ENCODE measurements at places on chromosomes 4 and X.

- no peak for DNase-seq
Measured at GRCh38 chr4:3016961-3017360, 53.6 kb downstream of the GRK4 start.

DNA sequence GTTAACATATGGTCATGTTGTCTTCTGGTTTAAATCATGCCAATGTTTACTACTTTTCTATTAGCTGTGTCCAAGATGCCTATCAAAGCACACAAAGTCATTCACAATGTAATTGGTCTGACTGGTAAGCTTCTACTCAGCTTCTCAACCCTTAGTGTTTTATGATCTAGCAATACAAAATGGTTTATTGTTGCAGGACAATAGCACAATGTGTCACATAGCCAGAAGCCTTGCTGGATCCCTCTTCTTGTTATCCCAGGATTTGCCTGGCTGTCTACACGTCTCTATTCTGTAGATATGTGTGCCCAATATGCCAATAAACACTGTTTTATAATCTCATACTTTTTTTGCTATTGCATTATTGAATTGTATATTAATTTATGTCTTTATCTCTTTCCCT lies 1111.0 kb upstream of the AGA start:
- DNase-seq = no peak

DNA sequence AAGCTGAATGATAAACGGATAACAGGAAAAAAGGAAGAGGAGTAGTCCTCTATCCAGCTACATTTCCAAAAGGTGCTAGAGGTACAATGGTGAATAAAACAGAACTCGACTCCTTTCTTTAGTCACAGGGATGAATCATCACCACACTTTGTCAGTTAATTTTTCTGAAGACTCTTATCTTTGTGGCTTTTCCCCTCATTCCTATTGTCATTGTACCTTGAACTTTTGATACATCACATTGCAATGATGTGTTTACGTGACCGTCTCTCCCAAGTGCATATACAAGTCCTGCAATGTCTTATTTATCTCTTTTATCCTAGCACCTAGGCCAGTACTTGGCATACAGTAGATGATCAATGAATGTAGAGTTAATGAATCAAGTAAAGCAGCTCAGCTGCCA lies 134.7 kb downstream of the LHFPL1 start:
- DNase-seq = no peak

GRCh38 chr4:152037435-152037834 lies 276.6 kb upstream of the GATB start:
- DNase-seq = no peak

DNA sequence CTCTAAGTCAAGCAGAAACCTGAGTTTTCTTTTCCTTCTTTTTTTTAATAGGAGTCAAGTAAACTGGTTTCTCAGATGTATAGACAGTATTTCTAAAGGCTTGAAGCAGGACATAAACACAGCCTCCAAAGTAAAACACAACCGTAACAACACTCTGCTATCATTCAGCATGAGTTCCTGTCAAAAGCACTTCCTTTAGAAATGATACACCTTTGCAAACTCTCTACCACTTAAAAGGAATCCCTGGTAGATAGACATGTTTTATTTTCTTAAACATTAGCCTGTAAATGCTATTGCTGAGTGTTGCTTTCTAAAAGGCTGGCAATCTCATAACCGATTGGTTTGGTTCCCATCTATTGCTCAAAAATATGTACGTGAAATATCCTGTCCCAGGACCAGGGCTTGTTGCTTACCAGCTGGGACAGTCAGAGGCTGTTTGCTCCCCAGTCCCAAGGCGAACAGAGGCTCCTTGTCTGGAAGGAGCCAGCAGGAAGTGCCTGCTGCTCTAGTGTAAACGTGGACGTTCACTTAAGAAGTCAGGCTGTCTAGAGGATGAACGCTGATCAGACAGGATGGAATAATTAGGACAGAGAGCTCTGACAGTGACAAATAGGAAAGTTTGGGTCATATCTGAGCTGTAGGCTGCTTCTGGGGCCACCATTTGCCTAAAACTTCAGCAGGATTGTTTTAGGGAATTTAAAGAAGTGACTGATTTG lies 173.9 kb upstream of the KLF3 start:
- no peak for DNase-seq

GRCh38 chrX:129609395-129609794 lies 45.4 kb downstream of the APLN start:
- DNase-seq = no peak

- no peak for DNase-seq
Measured at GRCh38 chr4:73142995-73143547, 73.6 kb upstream of the COX18 start.

- no peak for DNase-seq
Measured at GRCh38 chrX:107714206-107714891, 61.2 kb downstream of the TSC22D3 start.

- DNase-seq = no peak
Measured at GRCh38 chrX:64975989-64976672, at the start of gene ZC4H2. TSS of gene ZC4H2 (minus strand) at chrX:64976450. CDS start at chrX:64976377, 73 bp downstream.

DNA sequence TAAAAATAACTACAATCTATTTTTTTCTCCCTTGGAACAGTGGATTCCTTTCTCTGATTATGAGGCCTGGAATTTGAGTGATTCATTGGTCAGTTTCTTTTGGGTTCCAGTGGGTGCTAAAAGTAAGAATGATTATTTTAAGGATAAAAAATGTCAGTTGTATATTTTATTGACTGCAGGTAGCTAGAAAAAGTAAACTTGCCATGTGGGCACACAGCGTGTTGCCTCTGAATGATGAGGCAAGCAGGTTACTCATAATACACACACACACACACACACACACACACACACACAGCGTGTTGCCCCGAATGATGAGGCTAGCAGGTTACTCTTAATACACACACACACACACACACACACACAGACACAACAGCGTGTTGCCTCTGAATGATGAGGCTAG lies 13.8 kb downstream of the GALNT7 start:
- DNase-seq = no peak

DNA sequence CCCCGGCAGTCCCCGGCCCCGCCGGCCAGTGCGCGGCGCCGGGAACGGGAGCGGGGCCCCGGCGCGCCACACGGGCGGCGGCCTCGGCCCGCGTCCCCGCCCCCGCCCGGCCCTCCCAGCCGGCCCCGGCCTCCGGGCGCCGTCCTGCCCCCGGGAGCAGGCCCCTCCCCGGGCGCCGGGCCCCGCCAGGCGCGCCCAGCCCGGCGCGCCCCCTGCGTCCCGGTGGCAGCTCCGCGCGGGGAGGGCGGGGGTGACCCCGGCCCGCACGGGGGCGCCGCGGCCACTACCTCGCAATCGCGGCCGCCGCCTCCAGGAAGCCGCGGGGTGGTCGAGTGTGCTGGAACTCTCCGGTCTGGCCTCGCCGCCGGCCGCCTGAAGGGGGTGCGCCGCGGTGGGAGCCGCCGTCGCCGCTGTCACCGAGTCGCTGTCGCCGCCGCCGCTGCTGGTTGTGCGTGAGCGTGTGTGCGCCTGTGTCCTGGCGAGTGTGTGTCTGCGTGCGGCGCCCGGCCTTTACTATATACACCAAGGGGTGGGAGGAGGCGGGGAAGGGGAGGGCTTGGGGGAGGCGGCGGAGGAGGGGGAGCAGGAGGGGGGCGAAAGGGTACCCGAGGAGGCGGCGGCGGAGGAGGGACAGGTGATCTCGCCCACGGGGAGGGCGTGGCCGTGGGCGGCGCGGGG lies at the start of gene RAI2:
TSS of gene RAI2 (minus strand) at position 488 of the 678 bp plus-strand sequence. CDS start 59,288 bp downstream, outside the sequence.
- no peak for DNase-seq

GRCh38 chrX:46209768-46210167 lies 335.5 kb downstream of the ZNF674 start:
- no peak for DNase-seq

GRCh38 chr4:74632634-74633033 lies 161.7 kb downstream of the BTC start:
- DNase-seq = no peak

DNA sequence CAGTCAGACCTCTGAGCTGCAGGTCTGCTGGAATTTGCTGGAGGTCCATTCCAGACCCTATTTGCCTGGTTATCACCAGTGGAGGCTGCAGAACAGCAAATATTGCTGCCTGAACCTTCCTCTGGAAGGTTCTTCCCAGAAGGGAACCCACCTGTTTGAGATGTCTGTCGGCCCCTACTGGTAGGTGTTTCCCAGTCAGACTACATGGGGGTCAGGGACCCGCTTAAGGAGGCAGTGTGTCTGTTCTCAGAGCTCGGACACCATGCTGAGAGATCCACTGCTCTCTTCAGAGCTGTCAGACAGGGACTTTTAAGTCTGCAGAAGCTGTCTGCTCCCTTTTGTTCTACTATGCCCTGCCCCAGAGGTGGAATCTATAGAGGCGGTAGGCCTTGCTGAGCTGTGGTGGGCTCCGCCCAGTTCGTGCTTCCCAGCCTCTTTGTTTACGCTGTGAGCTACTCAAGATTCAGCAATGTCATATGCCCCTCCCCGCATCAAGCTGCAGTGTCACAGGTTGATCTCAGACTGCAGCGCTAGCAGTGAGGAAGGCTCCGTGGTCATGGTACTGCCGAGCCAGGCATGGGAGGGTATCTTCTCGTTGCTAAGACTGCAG lies 44.1 kb upstream of the KDR start:
- DNase-seq = no peak

DNA sequence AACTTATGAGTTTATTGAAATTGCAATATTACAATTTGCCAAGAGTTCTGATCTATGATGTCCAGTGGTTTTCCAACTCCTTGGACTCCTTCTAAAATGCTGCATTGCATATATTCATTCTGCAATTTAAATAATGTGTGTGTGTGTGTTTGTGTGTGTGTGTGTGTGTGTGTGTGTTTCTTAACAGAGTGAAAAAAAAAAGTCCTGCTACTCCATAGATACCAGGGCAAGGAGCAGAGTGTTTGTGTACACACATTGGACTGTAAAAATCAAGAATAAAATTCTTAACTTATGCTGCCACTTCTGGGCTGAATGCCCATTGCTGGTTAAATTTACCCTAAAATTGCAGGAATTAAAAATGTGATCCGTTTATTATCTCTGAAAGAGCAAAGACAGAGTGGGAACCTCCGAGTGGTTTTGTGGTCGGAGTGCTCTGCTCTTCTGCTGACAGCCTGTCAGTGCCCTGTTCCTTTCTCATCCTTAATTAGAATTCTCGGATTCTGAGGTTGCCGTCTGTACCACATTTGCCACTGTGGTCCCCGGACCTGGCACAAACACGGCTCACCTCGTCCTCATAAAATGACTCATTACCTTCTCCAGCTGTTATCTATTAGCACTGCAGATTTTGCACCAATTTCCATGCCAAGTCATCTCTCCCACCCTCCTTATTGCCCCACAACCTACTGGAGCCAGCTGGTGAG lies 355.5 kb downstream of the KCNIP4 start:
- DNase-seq = no peak

- no peak for DNase-seq
Measured at GRCh38 chr4:36326476-36327029, 45.1 kb downstream of the DTHD1 start.

DNA sequence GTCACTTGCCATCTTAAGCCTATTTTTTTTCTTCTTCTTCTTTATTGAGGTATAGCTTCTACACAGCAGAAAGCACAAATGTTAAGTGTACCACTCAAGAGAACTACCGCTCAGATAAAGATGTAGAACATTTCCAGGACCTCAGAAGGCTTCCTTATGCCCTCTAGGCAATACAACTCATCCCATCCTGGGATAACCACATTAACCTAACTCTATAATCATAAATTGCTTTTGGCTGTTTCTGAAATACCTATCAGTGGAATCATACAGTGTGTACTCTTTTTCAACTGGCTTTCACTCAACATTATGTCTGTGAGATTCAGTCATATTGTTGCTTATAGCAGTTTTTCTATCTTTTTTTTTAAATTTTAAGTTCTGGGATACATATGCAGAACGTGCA lies 51.7 kb downstream of the ARFIP1 start:
- DNase-seq = no peak

DNA sequence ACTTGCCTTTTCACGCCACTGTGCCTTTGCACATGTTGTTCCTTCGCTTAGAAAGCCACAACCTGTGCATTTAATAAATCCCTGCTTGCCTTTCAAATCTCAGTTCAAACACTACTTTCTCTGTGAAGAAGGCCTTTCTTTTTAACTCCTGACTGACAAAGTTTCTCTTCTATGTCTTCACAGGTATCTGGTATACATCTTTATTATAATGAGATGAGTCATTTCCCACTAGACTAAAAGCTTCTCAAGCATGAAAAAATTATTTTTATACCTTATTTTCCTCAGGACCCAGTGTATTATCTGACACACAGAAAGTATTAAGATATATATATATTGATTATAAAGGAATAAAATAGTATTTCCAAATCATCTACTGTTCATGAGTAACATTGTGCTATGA lies 189.9 kb downstream of the TBCK start:
- DNase-seq = no peak

- no peak for DNase-seq
Measured at GRCh38 chr4:183686461-183686860, 27.4 kb downstream of the TRAPPC11 start.

DNA sequence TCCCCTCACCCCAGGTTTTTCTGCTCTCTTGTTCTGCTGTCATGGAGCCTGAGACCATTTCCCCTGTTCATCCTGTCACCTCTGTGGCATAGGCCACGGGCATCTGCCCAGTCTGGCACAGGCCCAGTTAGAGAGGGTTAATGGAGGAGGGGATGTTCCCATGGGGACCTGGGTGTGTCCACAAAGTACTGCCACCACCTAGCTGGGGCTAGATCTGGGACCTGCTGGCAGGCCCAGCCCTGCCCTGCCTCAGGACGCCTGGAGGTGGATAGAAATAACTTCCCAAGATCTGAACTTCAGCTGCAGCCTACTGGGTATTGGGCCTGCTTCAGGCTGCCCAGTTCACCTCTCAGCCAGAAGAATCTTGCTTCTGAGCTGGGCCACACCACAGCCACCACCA lies 13.5 kb downstream of the EFNB1 start:
- no peak for DNase-seq

DNA sequence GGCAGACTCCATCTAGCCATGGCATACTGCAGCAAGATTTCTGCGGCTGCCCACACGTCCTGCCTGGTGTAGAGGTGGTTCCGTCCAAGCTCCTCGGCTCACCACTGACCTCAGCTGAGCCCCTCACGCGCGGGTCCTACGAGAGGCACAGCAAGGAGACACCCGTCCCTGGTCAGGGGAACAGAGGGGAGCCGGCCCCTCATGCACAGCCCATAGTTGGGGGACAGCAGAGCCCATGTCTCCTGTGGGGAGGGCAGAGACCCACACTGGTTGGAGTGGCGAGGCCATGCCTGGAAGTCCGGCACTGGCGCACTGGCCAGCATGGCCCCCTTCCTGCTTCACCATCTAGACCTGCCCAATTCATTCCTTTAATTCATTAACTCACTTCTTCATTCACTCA lies 80.8 kb downstream of the HTRA3 start:
- no peak for DNase-seq

GRCh38 chrX:119757979-119758730 lies at the start of gene SOWAHD:
TSS of gene SOWAHD (plus strand) at chrX:119758588. CDS start at chrX:119758668, 80 bp downstream.
- no peak for DNase-seq

GRCh38 chrX:79081895-79082512 lies 62.5 kb upstream of the GPR174 start:
- no peak for DNase-seq

GRCh38 chrX:105821471-105822121 lies 743 bp upstream of the NRK start:
- no peak for DNase-seq

- no peak for DNase-seq
Measured at GRCh38 chrX:119916310-119916709, 20.6 kb downstream of the AKAP14 start.

GRCh38 chr4:186724058-186724863 lies 605 bp upstream of the FAT1 start:
- DNase-seq = no peak

GRCh38 chrX:150372280-150372679 lies 9.2 kb downstream of the MAMLD1 start:
- DNase-seq = no peak

- DNase-seq = no peak
Measured at GRCh38 chrX:19799319-19800182, 87.8 kb downstream of the SH3KBP1 start.

- no peak for DNase-seq
Measured at GRCh38 chr4:25783943-25784342, 78.8 kb downstream of the SEL1L3 start.
